ENCODE measurements at places on chromosomes 1 and 21. TPM values are rescaled to one million over a fixed set of nuclear protein-coding genes. Genes with fewer than 3 reads are reported as not detected.
A peak's percentile ranks its signal among the peaks of the same experiment; 100 is the strongest.

Gene PTPN7
- 0.51 TPM for total RNA-seq

Gene TMEM125
- not detected for total RNA-seq

DNA sequence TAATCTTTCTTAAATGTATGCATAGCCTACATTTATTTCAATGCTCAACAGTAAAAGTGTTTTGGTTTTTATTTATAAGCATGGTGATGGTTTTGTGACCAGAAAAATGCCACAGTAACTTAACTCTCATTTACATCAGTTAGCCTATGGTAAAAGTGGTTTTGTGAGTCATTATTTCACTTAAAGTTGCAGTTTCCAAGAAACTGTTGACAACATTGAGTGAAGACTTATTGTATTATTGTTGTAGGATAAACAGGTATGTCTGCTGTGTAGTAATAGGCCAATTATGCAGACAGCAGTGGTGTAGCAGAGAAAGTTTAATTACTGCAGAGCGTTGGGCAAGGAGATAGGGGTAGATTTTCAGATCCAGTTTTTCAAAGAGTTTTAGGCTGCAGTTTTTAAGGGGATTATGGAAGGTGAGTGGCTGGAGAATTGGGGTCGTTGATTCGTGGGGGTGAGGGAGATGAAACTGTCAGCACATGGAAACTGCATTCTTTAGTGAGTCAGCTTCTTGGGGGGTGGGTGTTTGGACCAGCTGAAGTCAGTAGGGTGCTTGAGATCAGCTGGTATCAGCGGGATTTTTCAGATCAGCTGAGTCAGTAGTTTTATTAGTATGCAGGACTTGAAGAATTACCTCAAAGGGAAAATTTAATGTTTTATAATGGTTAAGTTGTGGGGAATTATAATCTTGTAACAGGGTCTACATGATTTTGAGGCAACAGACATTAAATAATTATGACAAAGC, 168.7 kb upstream of the FMN2 start:
- no peak for DNase-seq

- no peak for DNase-seq
Observed at GRCh38 chr1:203103829-203104495, 18.1 kb upstream of the MYOG start.

Gene TFF2
- not detected for total RNA-seq

Gene ANGPTL7
- total RNA-seq: 0.51 TPM

DNA sequence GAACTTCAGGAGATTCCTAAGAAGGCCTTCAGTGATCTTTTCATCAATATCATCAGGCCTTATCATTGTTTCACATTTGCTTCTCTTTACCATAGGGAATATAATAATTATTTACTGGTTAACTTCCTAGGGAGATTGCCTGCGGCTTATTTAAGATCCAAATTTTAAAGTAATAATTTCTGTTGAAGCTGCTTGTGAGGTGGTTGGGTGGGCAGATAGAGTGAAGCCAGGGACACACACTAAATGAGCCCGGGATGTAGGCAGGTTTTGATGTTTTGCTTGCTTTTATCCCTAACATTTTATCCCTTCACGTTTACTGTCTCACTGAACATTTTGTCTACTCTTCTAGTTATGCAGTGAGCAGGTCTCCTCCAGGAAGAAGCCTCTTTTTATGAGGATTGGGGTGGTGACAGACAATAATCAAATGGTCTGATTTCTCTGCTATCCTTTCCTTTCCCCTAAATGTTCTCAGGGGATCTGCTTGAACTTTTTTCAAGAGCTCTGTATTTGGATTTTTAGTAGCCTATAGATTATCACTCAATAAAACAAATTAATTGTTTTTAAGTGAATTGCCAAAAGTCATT, 164.7 kb downstream of the RUNX1 start:
- DNase-seq: no peak

GRCh38 chr1:201104141-201104540, 8.1 kb downstream of the CACNA1S start:
- no peak for DNase-seq

- no peak for DNase-seq
Observed at GRCh38 chr1:12136916-12137610, 29.7 kb upstream of the TNFRSF1B start.

DNA sequence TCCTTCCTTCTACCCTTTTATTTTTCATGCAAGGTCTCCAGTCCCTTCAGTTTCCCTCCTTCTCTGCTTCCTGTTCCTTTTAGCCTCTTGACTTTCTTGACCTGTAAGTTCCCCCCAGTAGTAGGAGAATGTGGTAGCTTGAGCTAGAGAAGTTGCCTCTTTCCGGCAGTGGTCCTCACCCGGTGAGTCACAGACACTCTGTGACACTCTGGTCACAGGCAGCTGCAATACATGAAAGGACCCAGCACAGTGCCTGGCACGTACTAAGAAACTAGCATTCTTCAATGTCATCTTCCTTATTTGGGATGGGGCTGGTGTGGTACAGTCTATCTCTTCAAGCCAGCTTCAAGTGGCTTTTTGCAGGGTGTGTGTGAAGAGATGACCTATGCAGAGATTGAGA, 16.0 kb downstream of the PFKFB2 start:
- DNase-seq: no peak

Gene CHAF1B
- total RNA-seq: 1.3 TPM

DNA sequence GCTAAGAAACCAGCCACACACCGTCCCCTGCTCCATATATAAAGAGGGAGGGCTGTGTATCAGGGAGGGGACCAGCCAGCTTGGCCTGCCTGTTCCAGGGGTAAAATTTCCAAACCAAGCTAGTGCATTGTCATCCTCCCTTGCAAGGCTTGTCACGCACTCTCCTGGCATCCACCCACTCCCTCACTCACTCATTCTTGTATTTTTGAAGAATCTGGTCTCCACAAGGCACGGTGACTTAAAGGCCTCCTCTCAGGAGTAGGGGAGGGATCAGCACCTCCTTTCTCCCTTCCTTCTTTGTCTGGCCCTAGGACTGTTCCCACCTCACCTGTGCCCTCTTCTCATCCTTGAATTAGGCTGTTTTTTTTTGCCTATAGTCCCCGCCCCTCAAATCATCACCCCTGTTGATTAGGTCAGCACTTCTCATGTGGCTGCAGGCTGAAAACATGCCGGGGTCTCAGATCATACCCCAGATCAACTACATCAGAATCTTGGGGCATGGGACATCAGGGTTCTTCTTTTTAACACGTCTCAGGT, 5.0 kb downstream of the ABCA4 start:
- DNase-seq: no peak

GRCh38 chr1:205812878-205813754, at the start of gene SLC41A1:
SLC41A1 (minus strand) TSS chr1:205813198; CDS start chr1:205810441, 2,757 bp downstream.
- DNase-seq: peak; percentile 95

DNA sequence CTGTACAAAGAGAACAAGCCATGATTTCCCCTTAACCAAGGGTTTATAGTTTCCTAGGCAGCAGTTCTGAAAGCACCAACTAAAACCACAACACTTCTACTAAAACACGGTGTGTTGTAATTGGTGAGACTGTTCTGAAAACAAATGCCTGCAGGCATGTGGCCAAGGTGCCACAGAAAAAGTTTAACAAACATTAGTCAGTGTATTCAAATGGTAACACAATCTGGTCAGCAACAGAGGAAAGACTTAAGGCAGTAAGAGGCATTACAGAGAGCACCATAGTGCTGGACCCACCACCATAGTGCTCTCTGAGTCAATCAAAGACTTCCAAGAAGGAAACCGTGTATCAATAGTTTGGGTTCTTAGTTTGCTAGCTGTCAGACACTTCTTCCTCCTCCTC, 16.7 kb downstream of the SNIP1 start:
- no peak for DNase-seq

Gene FCN3
- 20.7 TPM for total RNA-seq

DNA sequence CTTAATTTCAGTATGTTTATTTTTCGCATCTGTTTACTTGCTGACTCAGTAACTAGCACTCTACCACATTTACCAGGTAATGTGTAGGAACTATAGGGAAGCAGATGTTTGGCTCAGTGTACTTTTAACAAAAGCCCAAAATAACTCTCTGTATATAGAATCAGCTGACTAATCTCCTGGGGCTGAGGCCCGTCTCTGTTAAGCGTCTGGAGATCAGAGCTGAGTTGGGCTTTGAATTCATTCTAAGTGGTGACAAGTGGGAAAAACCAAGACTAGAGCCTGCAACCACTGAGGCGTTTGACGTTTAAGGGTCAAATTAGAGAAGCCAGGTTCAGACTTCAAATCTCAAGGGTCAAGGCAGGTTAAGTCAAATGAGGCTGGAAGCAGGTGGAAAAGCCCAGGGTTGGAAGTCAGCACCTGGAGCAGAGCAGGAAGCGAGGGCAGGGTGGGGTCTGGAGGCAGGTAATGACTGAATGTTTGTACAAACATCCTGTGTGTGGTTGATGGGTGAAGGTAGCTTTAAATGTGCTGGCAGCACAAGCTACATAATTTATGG, 56.8 kb upstream of the LYST start:
- DNase-seq: no peak

DNA sequence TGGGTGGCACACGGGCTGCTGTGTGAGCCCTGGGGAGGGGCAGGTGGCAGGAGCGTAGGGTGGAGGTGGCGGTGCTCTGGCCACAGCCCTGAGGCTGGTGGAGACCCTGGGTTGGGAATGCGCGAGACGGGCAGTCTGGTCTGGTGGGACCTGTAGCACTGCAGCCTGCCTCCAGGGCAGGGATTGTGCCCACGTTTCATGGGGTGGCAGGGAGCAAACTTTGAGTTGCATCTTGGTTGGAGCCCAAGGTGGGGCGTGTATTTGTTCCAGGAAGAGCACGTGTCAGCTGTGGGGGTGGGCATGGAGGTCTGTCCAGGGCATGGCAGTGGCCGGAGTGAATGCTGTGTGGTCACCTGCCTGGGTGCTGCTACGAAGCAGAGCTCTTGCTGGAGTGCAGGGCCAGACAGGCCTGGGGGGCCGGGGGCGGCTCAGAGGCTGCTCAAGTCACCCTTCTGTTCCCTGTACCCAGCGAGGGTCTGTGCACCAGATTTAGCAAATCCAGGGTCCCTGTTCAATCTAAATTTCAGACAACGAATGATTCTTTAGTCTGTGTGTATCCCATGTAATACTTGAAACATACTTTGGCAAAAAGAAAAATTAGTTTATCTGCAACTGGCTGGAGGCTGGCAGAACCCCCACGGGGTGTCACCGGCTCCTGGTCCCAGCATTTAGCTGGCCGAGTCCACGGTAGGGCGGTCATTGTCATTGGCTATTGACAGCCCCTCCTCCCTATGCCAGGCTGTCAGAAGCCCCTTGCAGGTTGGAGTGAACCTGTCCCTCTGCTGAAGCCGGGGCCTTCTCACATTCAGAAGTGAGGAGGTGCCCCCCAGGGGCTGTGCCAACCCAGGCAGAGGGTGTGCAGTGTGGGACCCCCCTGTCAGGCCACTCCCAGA, 27.3 kb downstream of the KRTAP10-1 start:
- DNase-seq: no peak

Gene LZIC
- total RNA-seq: 41.8 TPM

DNA sequence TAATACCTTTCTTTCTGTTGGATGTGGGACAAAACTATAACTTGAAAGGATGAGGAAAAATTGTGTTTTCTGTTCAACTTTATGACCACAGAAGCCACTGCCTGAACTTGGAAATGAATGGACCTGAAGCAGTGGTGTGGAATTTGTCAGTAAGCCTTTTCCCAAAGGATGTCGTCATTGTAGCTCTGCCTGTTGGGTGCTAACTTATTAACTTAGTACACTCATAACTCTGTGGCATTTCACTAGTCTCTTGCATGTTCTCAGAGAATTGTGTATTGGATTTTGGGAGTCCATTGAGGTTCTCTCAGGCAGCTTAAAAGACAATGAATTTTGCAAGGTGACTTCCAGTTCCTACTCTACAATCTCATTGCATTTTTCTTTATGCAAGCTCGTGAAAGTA, 49.6 kb downstream of the KCNK2 start:
- no peak for DNase-seq

Gene NEGR1
- total RNA-seq: 15.2 TPM

DNA sequence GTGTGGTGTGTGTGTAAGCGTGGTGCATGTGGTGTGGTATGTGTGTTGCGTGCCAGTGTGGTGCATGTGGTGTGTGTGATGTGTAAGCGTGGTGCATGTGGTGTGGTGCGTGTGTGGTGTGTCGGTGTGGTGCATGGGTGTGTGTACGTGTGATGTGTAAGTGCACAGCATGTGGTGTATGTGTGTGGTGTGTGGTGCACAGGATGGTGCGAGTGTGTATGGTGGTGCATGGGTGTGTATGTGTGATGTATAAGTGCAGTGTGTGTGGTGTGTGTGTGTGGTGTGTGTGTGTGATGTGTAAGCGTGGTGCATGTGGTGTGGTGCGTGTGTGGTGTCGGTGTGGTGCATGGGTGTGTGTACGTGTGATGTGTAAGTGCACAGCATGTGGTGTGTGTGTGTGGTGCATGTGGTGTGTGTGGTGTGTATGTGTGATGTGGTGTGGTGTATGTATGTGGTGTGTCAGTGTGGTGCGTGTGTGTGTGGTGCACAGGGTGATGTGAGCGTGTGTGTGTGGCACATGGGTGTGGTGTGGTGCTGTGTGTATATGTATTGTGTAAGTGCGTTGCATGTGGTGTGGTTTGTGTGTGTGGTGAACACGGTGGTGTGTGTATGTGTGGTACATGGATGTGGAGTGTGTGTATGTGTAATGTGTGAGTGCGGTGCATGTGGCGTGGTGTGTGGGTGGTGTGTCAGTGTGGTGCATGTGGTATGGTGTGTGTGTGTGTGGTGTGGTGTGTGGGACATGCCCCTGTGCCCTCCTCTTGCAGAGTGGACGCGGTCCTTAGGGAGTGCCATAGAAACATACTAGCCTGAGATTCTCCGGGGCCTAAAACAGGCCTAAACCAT, 1.1 kb upstream of the C2CD2 start:
- no peak for DNase-seq

Gene DMRTA2
- not detected for total RNA-seq

- no peak for DNase-seq
Observed at GRCh38 chr21:29347274-29347681, 48.6 kb downstream of the BACH1 start.

GRCh38 chr1:90964444-90965035, 57.3 kb downstream of the ZNF644 start:
- DNase-seq: no peak

- DNase-seq: no peak
Observed at GRCh38 chr21:9730866-9731265, 790.5 kb upstream of the TPTE start.

- no peak for DNase-seq
Observed at GRCh38 chr1:42057800-42058199, 95.4 kb upstream of the GUCA2B start.

DNA sequence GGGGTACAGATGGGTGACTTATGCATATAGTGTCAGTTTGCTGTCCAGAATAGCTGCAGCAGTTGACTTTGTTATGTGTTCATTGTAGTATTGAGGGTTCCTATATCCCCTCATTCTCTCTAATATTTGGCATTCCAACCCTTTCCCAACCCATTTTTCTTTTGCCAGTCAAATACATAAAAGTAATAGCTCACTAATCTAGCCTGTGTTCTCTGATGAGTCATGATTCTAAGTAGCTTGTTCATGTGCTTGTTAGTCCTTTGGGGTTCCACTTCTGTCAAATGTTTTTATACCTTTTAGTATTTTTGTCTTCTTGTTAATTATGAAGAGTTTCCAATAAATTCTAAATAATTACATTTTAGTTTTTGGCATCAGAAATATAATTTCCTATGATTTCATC, 99.2 kb upstream of the MROH9 start:
- DNase-seq: no peak

All from Right ventricle myocardium inferior (tissue), 1 donor.